ENCODE measurements at places on chromosomes 5 and 9.
A peak's percentile ranks its signal among the peaks of the same experiment; 100 is the strongest.

GRCh38 chr9:120755044-120755443 is 38.2 kb downstream of the FBXW2 start:
- no peak for DNase-seq

DNA sequence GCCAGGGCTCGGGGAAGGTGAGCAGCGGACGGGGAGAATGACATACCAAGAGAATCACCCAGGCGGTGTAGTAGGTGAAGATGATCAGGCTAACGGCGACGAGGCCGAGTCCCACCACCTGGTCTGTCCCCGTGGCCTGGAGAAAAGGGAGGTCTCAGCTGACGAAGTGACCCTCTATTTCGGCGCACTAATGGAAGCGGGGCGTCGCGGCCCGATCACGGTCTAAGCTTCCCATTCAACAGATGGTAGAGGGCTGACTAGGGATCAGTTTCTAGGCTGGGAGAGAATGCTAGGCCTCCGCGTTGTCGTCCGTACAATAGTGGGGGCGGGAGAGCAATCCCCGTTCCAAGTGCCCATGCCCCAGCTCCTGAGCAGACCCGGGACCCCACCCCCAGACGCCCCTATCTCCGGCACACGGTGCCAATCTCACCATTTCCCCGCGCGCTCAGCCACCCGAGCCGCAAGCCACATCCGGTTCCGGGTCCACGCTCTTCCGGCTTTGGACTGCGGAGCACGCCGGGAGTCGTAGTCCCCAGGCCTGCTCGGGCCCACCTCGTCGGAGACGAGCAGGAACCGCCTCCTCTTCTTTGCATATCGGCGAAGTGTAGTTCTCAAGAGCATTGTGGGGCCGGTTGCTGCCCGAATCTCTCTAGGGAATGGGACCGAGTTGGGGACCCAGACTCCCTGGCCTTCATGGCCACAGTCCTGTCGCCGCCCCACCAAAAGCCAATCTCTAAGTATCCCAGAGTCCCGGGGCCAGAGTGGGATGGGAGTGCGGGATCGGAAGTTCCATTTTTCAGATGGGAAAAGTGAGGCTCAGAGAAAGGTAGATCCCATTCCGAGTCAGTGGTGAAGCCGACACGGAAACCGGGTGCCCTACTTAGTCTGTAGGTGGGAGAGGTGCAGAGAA is at the start of gene DPM2:
Gene DPM2 (minus strand): TSS at position 467 of the 910 bp plus-strand sequence. CDS start 34 bp downstream, at position 433.
- peak; percentile 88 for DNase-seq

GRCh38 chr5:177472460-177473442 is 683 bp downstream of the DBN1 start:
- peak; percentile 57 for DNase-seq

GRCh38 chr5:113776832-113777525 is 263.5 kb downstream of the YTHDC2 start:
- no peak for DNase-seq

GRCh38 chr9:137540536-137540935 is 9.7 kb downstream of the PNPLA7 start:
- no peak for DNase-seq

GRCh38 chr9:10917001-10917400 is 304.2 kb upstream of the PTPRD start:
- DNase-seq, result no peak

DNA sequence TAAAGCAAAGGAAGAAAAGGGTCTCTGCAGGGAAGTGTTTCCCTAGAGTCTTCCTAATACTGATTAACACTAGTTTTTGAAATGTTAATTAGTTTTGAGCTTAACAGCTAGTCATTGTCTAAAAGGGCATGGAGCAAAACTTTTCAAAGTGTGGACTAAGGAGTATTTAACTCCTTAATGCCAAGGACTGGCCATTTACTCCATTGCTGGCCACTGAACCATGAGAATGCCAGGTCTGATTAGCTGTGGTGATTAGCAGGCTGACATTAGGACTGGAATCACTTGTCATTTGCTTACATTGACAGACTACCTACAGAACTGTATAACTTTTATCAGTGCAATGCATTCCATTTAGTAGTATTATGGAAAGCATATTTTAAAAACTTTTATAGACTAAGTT is 987.0 kb downstream of the NR2F1-AS1 start:
- no peak for DNase-seq

- DNase-seq, result peak; percentile 77
Observed at GRCh38 chr5:83197326-83197967, 120.1 kb downstream of the XRCC4 start.

DNA sequence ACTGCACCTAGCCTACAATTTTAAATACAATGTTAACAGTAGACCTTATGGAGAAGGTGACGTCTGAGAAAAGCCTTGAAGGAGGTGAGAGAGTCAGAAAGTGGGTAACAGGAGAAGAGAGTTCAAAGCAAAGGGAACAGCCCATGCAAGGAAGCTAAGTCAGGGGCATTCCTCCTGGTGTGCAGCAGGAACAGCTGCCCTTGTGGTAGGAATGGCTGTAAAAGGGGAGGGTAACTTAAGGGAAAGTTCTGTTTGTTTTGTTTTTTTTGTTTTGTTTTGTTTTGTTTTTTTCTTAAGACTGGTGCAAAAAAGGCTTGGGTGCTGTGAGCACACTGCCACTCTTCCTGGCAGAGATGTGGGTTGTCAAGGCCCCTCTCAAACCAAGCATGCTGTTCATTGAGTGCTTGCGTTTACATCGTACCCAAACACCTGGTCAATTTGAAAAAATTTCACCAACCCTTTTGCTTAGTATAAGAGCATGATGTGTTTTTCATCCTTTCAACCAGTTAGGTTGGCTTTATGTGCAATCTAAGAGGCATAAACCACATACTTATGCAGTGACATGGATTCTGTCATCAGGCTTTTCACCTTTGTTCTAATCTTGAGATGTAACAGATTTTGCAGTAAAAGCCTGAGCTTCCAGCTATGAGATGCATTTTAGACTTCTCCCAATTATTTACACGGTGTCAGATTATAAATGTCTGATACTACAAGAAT is 279.7 kb downstream of the GLIS3 start:
- no peak for DNase-seq

DNA sequence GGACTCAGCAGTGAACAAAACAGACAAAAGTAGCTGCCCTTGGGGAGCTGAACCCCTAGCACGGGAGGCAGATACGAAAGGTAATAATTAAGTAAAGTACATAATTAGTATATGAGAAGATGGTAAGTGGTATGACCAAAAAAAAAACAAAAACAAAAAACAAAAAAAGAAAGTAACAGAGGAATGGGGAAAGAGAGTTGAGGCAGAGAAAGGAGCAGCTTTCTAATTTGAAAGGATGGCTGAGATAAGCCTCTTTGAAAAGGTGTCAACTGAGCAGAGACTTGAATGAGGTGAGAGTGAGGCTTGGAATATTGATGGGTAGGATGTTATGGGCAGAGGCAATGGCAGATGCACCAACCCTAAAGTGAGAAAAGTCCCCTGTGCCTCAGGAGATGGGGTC is 69.7 kb downstream of the CARTPT start:
- DNase-seq, result no peak

DNA sequence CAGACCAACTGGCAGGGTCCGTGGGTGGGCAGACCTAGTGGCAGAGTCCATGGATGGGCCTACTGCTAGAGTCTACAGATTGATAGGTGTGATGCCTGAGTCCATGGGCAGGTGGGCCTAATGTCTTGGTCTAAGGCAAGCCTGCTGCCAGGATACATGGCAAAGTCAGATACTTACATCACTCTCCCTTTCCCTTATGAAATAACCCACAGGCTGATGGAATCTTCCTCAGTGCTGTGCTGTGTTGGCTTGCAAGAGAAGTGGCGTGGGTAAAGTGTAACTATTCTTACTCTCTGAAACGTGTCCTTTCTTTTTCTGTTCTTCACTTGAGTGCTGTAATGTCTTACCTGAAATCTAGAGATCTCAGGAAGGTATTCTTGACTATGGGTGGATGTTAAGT is 67.3 kb upstream of the ADRB2 start:
- no peak for DNase-seq

- no peak for DNase-seq
Observed at GRCh38 chr9:35521708-35522107, 31.8 kb downstream of the RUSC2 start.

DNA sequence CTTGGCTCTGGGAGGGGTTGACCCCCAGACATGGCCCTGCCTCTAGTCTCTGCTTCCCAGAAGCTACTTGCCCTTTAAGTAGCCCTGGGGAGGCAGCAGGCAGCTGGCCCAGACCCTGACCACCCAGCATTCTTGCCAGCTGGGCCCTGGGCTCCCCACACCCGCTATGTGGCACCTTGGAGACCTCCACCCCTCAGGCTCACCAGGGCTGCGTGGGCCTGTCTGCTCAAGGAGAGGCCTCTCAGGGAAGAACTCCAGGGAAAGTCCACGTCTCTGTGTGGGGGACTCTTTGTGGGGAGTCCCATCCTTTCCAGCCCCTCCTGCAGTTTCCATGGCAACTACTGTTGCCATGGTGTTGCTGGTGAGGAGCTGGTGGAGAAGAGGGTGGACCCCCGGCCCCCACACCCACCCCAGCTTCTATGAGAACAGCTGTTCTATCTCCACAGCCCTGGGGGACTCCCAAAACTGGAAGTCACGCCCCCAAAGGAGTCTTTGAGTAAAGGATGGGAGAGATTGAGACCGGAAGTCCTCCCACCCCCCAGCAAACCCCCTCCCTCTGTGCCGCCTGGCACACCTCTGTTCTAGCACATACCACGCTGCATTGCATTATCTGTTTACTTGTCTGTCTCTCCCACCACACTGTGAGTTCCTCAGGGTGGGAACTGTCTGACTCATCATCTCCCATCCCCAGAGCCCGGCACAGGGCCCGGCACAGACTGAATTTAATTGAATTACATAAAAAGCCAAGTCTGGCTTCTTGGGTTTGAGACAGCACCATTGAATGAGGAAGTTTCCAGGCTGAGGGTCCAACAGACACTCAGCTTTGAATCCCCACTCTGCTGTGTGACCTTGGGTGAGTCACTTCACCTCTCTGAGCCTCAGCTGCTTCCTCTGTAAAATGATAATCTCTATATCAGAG is 12.6 kb downstream of the DNM1 start:
- no peak for DNase-seq

DNA sequence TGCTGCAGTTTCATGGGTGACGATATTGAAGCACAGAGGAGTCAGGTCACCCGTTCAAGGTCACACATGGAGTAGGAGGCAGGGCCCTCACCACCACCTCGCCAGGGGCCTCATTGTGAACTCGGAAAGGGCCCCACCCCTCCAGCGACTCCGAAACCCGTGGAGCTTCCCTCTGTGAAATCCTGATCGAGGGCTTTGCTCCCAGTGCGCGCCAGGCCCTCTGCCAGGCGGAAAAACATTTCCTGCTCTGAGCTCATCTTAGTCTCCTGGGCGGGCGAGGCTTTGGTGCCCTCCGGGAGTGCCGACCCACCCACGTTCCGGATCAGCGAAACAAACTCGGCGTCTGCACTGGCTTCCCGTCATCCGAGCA is 75.0 kb upstream of the FCN1 start:
- DNase-seq, result peak; percentile 21

GRCh38 chr9:126705767-126706697 is 92.3 kb downstream of the LMX1B start:
- no peak for DNase-seq

DNA sequence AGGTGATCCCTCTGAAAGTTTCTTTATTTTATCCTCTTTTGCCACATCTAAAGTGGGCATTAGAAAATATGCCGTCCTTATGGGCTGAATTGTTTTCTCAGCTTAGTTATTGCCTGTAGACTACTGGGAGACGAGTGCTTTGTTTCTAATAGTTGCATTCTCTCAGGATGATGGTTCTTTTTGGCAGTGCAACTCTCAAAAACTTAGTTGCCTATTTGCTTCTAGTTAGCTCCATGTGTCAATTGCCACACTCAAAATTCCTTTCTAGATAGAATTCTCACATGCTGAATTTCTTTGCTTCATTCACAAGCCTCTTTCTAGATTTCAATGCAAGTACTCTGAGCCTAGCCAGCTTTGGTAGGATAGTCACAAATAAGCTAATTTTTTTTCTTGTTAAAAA is 155.5 kb downstream of the FGF10 start:
- DNase-seq, result no peak

DNA sequence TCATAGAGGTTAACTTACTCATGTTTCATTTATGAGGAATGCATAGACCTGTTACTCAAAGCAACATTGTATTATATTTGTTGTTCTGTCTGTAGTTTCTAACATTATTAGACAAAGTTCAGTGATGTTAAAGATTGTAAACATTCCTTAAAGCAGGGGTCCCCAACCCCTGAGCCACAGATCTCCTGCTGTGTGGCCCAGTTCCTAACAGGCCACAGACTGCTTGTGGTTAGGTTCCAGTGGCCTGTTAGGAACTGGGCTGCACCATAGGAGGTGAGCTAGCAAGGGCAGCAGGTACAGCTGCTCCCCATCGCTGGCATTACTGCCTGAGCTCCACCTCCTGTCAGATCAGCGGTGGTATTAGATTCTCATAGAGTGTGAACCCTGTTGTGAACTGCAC is 181.1 kb downstream of the KDM4C start:
- DNase-seq, result no peak

DNA sequence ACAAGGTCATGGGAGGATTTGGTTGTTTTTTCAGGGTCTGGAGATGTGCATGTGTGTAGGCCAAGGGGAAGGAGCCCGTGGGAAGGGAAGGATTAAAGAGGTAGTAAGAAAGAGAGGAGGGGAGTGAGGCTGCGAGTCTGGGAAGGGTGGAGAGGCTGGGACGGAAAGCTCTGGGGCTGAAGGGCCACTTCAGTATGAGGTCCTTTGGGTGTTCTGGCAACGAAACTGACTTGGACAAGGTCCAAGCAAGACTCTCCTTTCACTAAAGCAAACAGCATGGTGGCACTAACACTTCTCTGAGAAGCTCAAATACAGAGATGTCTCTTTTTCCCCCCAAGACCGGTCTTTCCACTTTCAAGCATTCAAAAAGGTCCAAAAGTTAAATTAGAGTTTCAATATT is 394.5 kb downstream of the ARHGEF28 start:
- peak; percentile 76 for DNase-seq

DNA sequence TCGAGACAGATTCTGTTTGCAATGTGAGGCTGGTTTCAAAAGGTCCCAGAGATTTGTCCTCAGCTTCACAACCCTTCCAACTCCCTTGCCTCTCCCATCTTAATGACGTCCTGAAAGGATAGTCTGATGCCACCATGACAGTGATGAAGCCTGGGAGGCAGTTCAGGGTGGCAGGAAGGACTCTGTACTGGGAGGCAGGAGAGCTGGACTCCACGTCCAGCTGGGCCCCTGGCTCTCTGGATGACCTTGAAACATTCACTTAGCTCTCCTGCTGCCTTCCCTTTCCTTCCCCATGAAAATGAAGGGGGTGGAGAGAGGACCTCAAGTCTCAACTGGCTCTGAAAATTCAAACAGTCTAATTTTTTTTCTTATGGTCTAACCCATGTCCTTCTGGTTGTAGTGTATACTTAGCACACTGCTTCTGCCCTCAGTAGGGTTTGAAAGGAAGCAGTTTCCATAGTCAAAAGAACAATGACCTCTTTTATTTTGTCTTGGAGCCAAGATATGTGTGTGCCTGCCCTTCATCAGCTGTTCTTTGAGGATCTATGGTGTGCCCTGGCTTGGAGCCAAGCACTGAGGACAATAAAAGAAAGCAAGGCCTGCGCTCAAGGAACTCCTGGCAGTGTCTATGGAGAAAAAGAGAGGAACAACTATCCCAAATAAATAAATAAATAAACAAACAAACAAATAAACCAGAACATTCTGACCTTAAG is 188.3 kb downstream of the GRIA1 start:
- no peak for DNase-seq
